ENCODE measurements at places on chromosomes 2 and 18.

- DNase-seq = peak; percentile 17
These were observed 514 bp downstream of the BCL2L11 start for GRCh38 chr2:111121028-111121827.

DNA sequence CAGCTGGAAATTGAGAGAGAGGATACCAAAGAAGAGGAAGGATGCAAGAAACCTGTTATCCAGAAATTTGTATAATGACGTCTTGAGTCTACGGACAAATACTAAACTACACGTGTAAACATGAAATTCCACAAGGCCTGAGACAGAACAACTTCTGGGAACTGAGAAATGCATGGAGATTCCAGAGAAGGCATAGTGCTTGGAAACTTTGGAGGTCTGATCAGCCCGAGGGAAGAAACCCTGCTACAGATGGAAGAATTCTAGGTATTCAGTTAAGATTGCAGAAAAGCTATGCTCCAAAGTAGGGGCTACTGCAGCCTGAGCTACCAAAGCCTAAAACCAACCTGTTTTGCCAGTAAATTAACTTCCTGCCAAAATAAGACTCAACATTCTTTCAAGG, 120.4 kb downstream of the PDCL3 start:
- DNase-seq = no peak

- DNase-seq = no peak
These were observed 61.6 kb upstream of the HS6ST1 start for GRCh38 chr2:128380061-128380889.

DNA sequence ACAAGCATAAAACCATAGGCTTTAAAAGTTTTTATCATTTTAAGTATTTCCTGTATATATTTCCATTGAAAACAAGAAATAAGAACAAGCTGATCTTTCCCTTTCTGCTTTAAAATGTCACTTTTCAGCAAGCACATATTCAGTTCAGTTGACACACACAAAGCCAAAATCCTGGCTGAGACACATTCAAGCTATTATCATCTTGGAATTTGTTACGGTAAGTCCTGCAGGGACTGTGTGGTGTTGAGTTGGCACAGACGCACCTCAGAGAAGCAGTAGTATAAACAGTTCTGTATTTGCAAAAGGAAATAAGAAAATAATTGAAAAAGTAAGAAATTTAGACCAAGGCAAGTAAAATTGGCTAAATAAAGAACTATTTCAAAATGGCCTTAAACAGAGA, 10.4 kb upstream of the DAW1 start:
- no peak for DNase-seq

DNA sequence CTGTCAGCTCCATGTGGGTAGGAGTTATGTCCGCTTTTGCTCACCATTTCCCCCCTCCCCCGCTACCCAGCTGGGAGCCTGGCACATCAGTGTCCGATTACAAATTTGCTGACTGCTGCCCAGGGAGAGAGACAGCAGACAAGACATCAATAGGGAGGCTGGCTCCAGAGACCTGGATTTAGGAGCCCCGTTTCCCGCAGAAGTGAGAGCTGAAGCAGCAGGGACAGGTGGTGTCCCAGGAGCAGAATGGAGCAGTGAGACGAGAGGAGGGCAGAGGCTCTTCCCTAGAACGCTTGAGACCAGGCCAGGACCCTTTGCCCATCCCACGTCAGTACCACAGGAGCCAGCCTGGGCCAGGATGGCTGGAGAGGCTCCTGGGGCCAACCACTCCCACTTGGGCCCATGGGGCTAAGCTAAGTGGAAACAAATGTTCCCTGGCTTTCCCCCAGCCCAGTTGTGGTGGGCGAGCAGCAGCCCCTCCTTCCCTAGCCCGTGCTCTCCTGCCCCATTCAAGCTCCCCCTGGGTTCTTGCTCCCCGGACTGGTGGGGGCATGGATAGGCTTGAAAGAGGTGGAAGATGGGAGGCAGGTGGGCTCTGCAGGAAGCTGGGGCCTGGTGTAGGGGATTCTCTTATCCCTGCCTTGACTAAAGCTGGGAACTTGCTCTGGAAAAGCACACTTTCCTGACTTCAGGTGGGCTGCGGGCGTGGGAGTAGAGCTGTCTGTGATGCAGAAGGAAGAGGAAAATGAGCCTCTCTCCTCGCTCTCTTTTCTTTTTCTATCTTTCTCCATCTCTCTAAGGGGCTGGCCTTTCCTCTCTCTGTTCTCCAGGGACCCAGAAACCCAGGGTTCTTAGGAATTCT, 4.1 kb upstream of the WNT6 start:
- no peak for DNase-seq

DNA sequence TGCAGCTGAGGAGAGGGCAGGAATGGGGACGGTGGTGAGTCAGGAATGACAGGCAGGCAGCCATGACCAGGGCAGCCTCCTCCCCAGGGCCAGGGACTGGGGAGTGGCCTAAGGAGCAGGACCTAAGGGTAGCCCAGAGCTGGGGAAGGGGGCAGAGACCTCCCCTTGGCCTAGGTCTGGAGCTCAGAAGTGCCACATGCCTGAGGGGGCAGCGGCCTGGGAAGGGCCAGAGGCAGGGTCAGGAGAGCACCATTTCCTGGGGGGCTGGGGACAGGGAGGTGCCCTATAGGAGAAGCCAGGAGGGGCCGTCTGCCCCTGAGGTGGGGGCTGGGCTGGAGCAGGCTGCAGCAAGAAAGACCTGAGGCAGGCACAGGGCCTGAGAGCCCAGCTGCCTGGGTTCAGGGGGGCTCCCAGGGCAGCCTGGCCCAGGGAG, 20.9 kb downstream of the CFLAR start:
- DNase-seq = no peak

DNA sequence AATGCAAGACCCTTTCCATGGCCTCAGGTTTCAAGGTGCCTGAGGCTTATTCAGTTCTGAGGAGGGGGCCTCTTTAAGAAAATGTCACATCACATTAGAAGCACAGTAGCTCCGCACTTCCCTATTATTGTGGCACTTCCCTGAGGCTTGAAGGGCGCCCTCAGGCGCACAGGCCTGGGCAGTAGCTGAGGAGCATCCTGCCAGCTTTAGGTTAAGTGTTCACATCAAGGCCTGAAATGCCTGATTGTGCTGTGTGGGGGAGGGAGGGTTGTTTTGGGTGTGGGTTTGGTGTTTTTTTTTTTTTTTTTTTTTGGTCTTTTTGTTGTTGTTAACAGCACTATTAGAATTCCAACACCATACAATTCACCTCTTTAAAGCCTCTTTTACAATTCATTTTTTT, 107.9 kb downstream of the CABLES1 start:
- DNase-seq = no peak

DNA sequence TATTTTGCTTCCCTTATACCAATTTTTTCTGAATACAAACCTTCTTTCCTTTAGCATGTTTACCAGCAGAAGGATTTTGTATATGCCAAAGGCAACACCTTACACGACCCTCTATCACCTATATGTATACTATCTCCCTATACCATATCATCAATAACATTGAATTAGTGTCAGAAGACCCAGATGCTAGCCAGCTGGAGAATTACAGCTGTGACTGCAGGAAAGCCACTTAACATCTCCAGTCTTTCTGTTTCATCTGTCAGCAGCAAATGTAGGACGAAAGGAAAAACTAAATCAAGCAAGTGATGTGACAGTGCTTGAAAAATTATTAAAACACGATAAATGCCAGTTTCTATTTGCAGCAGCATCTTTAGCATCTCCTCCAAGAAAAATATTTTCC, 193.7 kb downstream of the STK39 start:
- DNase-seq = no peak

DNA sequence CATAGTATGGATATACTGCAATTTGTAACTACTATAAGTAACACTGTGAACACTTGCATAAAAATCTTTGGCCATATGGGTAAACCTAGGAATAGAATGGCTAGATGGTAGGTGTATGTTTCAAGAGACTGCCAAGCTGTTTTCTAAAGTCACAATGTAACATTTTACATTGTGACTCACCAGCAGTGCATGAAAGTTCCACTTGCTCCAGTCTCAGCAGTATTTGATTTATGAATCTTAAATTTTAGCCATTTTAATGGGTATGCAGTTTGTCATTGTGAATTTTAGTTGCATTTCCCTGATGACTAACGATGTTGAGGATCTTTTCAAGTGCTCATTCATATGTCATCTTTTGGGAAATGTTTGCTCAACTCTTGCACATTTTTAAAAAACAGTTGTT, 86.1 kb downstream of the FARSB start:
- DNase-seq = peak; percentile 73

GRCh38 chr2:128512379-128513115, 193.9 kb upstream of the HS6ST1 start:
- no peak for DNase-seq

GRCh38 chr2:216344206-216344949, 27.9 kb downstream of the MARCHF4 start:
- DNase-seq = no peak

GRCh38 chr18:22277758-22278157, 108.4 kb downstream of the GATA6 start:
- DNase-seq = no peak

GRCh38 chr18:50720325-50720674, 99.5 kb downstream of the MRO start:
- DNase-seq = no peak

DNA sequence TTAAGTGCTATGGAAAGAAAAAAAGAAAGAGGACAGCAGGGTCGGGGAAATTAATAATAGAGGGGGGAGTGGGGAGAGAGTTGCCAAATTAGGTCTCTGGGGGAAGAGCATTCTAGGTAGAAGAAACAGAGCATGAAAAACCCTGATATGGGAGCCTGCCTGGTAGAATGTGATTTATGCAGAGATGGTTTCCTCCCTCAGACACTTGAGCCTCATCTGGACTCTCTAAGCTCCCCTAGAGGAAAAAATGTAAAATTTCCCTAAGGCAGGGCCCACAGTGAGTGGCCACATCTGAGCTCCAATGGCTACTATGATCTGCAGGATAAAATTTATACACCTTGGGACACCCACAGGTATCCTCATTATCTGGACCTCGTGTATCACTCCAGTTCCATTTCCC, 20.6 kb upstream of the EPAS1 start:
- DNase-seq = peak; percentile 48

DNA sequence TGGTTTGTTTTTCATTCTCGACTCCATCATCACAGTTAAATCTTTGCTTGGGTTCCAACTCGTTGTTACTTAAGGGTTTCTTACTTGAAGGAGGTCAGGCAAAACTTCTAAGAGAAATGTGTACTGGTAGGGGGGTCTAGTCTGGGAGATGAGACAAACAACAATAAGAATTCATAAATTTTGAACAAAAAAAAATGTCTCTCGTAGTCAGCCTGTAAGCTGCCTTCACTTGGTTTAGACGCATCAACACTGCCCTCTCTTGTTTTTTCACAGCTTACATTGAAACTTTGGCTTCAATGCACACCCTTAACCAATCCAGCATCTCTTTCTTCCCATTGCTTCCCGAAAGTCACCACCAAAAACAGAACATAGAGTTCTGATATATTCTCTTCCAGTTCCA, 576.4 kb upstream of the PIK3C3 start:
- DNase-seq = no peak

DNA sequence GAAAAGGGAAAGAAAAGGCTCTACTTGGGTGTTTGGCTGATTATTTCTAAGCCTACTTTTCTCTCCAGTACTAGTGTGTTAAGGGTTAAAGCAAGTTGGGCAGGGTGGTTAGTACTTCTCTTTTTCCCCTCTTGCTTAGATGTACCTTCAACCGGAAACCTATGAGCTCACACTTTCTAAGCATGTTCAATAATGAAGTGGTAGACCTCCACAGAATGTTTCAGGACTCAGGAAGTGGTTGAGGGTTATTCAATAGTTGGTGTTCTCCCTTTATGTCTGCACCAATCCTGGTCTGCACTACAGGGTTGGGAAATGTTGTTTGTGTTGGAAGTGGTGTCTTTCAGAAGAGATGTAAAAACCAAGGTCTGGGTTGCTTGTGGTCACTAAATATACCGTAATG, 137.1 kb downstream of the ZEB2 start:
- DNase-seq = no peak

- no peak for DNase-seq
These were observed 44.5 kb downstream of the USP37 start for GRCh38 chr2:218523651-218524050.

GRCh38 chr2:231800493-231801091, 14.3 kb downstream of the COPS7B start:
- peak; percentile 24 for DNase-seq

- no peak for DNase-seq
These were observed 91.7 kb upstream of the EPC2 start for GRCh38 chr2:148552675-148553331.

- DNase-seq = peak; percentile 40
These were observed 5.3 kb downstream of the MAP4K3 start for GRCh38 chr2:39431592-39432316.

GRCh38 chr18:56562479-56562878, 75.9 kb downstream of the TXNL1 start:
- no peak for DNase-seq

DNA sequence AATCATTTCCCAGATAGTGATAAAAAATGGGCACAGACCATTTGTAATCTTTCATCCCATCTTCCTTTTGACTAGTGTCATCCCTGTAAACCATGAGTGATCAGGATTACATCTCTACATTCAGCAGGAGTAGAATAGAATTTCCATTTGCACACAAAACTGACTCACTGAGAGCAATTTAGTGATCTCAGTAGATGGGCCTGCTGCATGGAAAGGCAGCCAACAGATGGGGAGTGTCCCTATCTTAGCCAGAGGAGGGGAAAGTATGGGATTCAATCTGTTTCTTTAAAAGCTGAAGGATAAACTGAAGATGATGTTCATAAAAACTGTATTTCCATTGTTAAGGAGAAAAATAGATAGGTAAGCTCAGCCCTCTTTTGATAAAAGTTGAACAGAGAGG, 441.7 kb downstream of the ZNF521 start:
- no peak for DNase-seq

DNA sequence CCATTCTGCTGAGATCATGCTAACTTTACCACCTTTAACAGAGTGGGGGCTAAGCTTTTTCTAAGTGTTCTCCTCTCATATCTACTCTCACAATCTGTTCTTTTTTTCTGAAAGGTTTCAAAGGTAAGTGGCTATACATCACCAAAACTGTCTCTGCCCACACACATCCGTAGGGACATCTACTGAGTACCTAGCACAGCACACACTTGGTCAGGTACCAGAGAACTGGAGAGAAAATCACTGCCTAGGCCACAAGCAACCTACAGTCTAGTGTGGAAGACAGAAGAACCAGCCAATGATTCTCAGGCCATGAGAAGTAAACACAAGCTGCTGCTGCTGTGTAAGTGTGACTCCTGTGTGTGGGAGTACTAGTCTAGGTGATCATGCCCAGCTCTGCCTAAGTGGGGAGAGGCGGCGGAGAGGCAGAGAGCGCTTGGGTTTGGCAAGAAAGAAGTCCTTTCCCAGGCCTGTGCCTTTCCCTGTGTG, 176.1 kb upstream of the ZFP36L2 start:
- DNase-seq = no peak
